ENCODE measurements at places on chromosomes 4 and X. TPM values are rescaled to one million over a fixed set of nuclear protein-coding genes. Genes with fewer than 3 reads are reported as not detected.

The GPR101 gene
- total RNA-seq = not detected

The MND1 gene
- not detected for total RNA-seq

The PDE6B gene
- 0.97 TPM for total RNA-seq

The KLHL13 gene
- 3.2 TPM for total RNA-seq

The ACE2 gene
- 8.7 TPM for total RNA-seq

The WWC2 gene
- 29.0 TPM for total RNA-seq

The GNL3L gene
- 11.2 TPM for total RNA-seq

The GLRA3 gene
- total RNA-seq = not detected

The CENPVL1 gene
- not detected for total RNA-seq

The BTK gene
- 1.2 TPM for total RNA-seq

The AFM gene
- 150 TPM for total RNA-seq

The PRRG1 gene
- total RNA-seq = 3.6 TPM

The CSAG3 gene
- not detected for total RNA-seq

The GPC3 gene
- total RNA-seq = 2.3 TPM

The CXXC4 gene
- 0.40 TPM for total RNA-seq

The CT45A5 gene
- total RNA-seq = not detected

The IL21 gene
- total RNA-seq = not detected

The ADAM29 gene
- not detected for total RNA-seq

The PAGE2B gene
- total RNA-seq = not detected

The RBMXL3 gene
- total RNA-seq = not detected

The PABPC1L2A gene
- total RNA-seq = not detected

The MRFAP1L1 gene
- total RNA-seq = 18.9 TPM

The KCNIP4 gene
- total RNA-seq = not detected

The CFAP99 gene
- total RNA-seq = 0.25 TPM

The ACOX3 gene
- 22.3 TPM for total RNA-seq

The AFF2 gene
- total RNA-seq = 0.06 TPM

The MTNR1A gene
- not detected for total RNA-seq

The CTSO gene
- total RNA-seq = 23.8 TPM

The NAP1L3 gene
- 1.3 TPM for total RNA-seq

The NAP1L5 gene
- 2.6 TPM for total RNA-seq

The TLR7 gene
- 0.10 TPM for total RNA-seq

The PDZD4 gene
- 1.8 TPM for total RNA-seq

The FGFR3 gene
- 30.0 TPM for total RNA-seq

The SMIM31 gene
- total RNA-seq = not detected

The FAM47A gene
- total RNA-seq = not detected

The UCP1 gene
- total RNA-seq = not detected

The GLOD5 gene
- total RNA-seq = 3.1 TPM

The TMPRSS11B gene
- total RNA-seq = not detected

The CT45A10 gene
- total RNA-seq = not detected

The DUX4 gene
- total RNA-seq = not detected

The LINC00632 gene
- total RNA-seq = 1.5 TPM

The KLHL4 gene
- 0.79 TPM for total RNA-seq

The HSD17B13 gene
- total RNA-seq = 84.3 TPM

The ATP11C gene
- total RNA-seq = 34.0 TPM

The ADRA2C gene
- not detected for total RNA-seq

The MAGEC3 gene
- not detected for total RNA-seq

The SPACA5 gene
- total RNA-seq = not detected

The CENPVL2 gene
- not detected for total RNA-seq

The HAND2 gene
- total RNA-seq = 2.1 TPM

The SLC9A7 gene
- total RNA-seq = 7.7 TPM

Measured in right lobe of liver (tissue), 6 donors.